ENCODE measurements at places on chromosomes 2 and 18.

- DNase-seq, result no peak
Observed at GRCh38 chr2:173280853-173281252, 73.8 kb upstream of the CDCA7 start.

DNA sequence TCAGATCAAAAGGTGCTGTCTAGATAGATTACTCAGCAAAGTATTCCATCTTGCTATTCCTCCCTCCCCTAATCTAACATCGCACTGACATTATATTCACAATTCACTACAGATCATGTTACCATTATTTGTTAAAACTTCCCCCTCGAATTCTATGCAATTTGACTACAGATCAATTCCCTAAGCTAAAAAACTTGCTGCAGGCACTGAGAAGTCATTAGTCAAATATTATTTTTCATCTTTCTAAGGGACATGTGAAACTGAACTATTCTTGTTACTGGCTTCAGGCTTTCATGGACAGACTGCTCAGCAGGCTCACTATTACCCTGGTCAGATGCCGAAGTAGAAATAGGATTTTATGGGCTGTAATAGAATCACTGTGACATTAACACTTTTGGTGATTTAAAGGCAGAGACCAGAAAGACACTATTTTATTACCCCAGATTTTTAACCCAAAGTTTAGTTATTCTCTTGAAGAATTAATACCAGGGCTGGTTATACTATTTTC, 15.1 kb downstream of the MYL1 start:
- DNase-seq, result no peak

GRCh38 chr2:134324947-134325346, 71.1 kb downstream of the MGAT5 start:
- no peak for DNase-seq

GRCh38 chr2:133937669-133938068, 316.2 kb upstream of the MGAT5 start:
- DNase-seq, result no peak

DNA sequence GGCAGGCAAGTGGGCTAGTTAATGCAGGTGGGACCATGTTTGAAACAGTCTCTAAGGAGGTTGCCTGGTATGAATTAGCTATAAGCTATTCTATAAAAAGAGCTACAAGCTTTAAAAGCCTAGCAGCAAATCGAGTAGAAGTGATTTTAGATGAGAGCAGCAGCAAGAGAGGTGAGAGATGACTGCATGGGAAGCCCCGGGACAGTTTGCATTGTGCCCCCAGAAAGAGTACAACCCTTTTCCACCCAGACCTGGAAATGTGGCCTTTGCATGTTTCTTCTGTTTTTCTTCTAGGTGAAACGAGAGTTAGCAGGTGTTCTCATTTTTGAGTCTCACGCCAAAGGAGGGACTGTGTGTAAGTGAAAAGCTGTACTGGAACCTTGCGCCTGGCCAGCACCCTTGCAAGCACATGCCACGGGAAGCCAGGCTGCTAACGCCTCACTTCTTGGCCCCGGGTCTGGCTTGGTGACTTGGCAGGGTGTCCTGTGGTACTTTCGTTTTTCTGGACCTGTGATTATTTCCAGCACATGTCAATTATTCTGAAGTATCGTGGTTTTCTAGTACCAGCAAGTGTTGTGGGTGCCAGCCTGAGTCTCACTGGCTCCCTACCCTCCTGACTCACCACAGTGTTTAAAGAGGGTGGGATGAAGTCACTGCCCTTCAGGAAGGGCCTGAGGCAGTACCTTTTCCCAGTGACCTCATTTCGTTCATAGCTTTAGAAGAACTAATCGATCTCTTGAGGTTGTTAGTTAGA, 90.3 kb upstream of the MAP3K20 start:
- DNase-seq, result no peak

- DNase-seq, result no peak
Observed at GRCh38 chr2:217835931-217836891, 166.6 kb downstream of the TNS1 start.

- no peak for DNase-seq
Observed at GRCh38 chr2:173239644-173240043, 115.0 kb upstream of the CDCA7 start.
